ENCODE measurements at places on chromosomes 3 and 15. TPM values are rescaled to one million over a fixed set of nuclear protein-coding genes. Genes with fewer than 3 reads are reported as not detected.

The PCSK6 gene
- 1.1 TPM for total RNA-seq

The RBP2 gene
- not detected for total RNA-seq

The SLC15A2 gene
- 8.5 TPM for total RNA-seq

DNA sequence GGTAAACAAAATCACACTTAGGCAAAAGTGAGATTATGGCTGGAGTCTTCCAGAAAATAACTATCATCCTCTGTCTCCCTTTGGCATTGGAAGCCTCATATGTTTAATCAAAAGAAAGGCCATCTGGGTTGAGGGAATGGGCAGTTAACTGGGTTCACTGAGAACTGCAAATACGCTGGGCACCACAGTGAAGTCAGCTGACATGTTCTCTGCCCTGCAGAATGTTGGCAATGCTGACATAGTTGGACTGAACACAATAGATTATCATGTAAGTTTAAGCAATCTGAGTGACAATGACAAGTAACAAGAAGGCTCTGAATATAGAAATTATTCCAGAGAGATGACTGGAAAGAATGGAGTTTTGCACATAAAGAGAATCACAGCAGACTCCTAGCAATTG, 43.8 kb upstream of the SLC25A26 start:
- peaks cover 4% of the 10 kb centered on the region for H3K27me3 ChIP-seq
- no peaks in the 10 kb centered on the region for H3K4me1 ChIP-seq
- H3K36me3 ChIP-seq: no peaks in the 10 kb centered on the region
- no peak for DNase-seq
- H3K4me3 ChIP-seq: no peak overlapping the region
- no peak overlapping the region for H3K27ac ChIP-seq

DNA sequence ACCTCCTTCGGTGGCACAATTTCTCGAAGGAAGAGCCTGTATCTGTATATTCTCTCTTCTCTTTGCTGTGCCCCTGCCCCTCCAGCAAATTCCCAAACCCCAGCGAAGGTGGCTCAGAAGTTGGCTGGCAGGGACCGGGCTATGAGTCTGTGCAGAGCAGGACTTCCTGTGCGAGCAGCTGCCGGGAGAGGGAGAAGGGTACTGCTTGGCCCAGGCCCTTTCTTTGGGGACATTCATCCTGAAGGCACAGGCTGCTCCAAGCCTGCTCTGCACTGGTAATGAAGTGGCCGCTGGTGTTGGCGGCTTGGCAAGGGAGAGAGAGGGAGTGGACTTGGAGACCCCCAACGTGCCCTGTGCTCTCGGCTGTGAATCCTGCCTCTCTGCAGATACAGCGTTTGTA, 1.5 kb downstream of the SLC6A11 start:
- no peaks in the 10 kb centered on the region for H3K36me3 ChIP-seq
- no peak overlapping the region for H3K27ac ChIP-seq
- peaks cover 35% of the 10 kb centered on the region for H3K27me3 ChIP-seq

DNA sequence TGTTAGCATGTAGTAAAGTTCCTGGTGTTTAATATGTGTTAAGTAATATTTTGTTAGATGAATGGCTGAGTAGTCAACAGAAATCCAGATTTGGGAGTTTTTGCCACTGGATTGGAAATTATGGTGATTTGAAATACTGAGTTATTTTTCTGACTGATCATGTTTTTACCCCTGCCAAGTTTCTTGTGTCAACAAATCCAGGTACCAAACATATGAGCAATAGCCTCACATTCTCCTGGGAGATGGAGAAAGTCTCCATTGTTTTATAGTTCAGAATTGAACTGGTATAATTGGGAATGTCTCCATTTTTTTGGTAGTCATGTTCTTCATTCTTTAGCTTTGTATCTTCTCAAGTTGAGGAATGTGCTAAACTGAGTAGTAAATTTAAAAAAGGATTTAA, 767.2 kb upstream of the LMCD1 start:
- no peak overlapping the region for H3K27ac ChIP-seq
- H3K4me1 ChIP-seq: no peaks in the 10 kb centered on the region
- no peaks in the 10 kb centered on the region for H3K27me3 ChIP-seq
- no peaks in the 10 kb centered on the region for H3K36me3 ChIP-seq

The THAP10 gene
- 0.34 TPM for total RNA-seq

GRCh38 chr3:38119821-38120692, 16.9 kb downstream of the ACAA1 start:
- no peaks in the 10 kb centered on the region for H3K27me3 ChIP-seq
- H3K27ac ChIP-seq: no peak overlapping the region
- no peak overlapping the region for H3K4me3 ChIP-seq
- DNase-seq: no peak

The XCR1 gene
- total RNA-seq: not detected

The ZKSCAN7 gene
- total RNA-seq: 9.2 TPM

DNA sequence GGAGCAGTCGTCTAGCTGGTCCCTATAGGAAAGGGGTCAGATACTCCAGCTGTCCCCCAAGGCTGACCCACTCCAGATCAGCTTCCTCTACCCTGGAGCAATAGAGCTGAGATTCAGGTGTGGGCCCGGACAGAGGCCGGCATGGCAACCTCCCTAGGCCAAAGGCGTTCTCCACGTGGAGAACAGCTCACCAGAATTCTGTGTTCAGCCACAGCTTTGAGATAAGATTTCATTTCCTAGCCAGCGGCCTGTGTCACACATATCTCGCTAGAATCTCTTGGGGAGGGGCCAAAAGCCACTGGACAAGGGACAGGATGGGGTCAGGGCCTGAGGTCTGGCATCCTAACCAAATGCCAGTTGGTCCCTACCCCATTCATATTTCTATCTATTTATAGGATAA, 20.1 kb downstream of the SRGAP3 start:
- H3K27me3 ChIP-seq: no peaks in the 10 kb centered on the region
- no peak overlapping the region for H3K27ac ChIP-seq
- no peak overlapping the region for H3K4me3 ChIP-seq
- no peaks in the 10 kb centered on the region for H3K36me3 ChIP-seq

- no peak for DNase-seq
- peaks cover 11% of the 10 kb centered on the region for H3K4me1 ChIP-seq
- no peaks in the 10 kb centered on the region for H3K27me3 ChIP-seq
- H3K36me3 ChIP-seq: no peaks in the 10 kb centered on the region
Observed at GRCh38 chr3:180265551-180265950, 228.8 kb upstream of the PEX5L start.

The P2RY12 gene
- 0.64 TPM for total RNA-seq

The MIX23 gene
- total RNA-seq: 49.1 TPM

DNA sequence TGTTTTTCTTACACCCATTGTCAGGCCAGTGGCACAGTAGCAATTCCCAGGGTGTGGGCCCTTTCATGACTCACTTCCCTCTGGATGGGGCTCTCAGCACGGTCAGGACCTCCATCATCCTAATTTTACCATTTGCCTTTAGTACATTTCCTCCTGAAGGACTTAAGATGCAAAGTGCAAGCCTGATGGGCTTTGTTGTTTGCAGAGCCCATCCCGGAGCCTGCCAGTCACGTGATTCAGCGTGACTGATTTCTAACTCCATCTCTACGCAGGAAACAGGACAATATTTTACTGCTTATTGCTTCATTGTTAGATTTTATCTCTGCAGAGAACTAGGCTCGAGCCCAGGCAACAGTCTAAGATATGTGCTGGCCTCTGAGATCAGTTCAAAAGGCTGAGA, 223.7 kb downstream of the PDZRN3 start:
- no peaks in the 10 kb centered on the region for H3K4me1 ChIP-seq
- H3K36me3 ChIP-seq: no peaks in the 10 kb centered on the region
- H3K27me3 ChIP-seq: no peaks in the 10 kb centered on the region
- no peak for DNase-seq

DNA sequence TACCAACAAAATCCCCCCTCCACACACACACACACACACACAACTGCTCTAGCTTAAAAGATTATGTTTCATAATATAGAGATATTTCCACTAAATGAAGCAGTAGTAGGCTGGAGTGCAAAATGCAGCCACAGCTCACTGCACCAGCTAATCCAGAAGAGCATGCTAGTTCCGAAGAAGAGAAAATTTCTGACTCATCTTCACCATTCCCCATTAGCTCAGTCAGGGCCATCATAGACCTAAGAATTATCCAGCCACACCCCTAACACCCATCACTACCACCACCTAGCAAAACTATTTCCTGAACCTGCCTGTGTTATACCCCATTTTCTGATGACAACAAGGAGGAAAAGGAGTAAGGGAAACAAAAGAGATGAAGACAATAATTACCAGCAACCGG, 67.1 kb upstream of the UBE2E2 start:
- no peaks in the 10 kb centered on the region for H3K27me3 ChIP-seq
- H3K4me1 ChIP-seq: peaks cover 3% of the 10 kb centered on the region
- no peak for DNase-seq
- no peak overlapping the region for H3K27ac ChIP-seq
- no peak overlapping the region for H3K4me3 ChIP-seq
- H3K36me3 ChIP-seq: no peaks in the 10 kb centered on the region

GRCh38 chr3:36446276-36446675, 66.0 kb downstream of the STAC start:
- no peaks in the 10 kb centered on the region for H3K36me3 ChIP-seq
- DNase-seq: no peak
- no peaks in the 10 kb centered on the region for H3K27me3 ChIP-seq
- no peak overlapping the region for H3K27ac ChIP-seq
